ENCODE measurements at places on chromosomes 7 and 10.

DNA sequence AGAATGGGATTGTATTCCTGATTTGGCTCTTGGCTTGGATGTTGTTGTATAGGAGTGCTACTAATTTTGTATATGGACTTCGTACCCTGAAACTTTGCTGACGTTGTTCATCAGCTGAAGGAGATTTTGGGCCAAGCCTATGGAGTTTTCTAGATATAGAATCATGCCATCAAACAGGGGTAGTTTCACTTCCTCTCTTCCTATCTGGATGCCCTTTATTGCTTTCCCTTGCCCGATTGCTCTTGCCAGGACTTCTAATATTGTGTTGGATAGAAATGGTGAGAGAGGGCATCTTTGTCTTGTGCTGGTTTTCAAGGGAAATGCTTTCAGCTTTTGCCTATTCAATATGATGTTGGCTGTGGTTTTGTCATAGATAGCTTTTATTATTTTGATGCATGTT lies 92.3 kb downstream of the CCDC7 start:
- DNase-seq = no peak

- no peak for DNase-seq
Observed at GRCh38 chr7:450741-451140, 68.9 kb downstream of the PDGFA start.

DNA sequence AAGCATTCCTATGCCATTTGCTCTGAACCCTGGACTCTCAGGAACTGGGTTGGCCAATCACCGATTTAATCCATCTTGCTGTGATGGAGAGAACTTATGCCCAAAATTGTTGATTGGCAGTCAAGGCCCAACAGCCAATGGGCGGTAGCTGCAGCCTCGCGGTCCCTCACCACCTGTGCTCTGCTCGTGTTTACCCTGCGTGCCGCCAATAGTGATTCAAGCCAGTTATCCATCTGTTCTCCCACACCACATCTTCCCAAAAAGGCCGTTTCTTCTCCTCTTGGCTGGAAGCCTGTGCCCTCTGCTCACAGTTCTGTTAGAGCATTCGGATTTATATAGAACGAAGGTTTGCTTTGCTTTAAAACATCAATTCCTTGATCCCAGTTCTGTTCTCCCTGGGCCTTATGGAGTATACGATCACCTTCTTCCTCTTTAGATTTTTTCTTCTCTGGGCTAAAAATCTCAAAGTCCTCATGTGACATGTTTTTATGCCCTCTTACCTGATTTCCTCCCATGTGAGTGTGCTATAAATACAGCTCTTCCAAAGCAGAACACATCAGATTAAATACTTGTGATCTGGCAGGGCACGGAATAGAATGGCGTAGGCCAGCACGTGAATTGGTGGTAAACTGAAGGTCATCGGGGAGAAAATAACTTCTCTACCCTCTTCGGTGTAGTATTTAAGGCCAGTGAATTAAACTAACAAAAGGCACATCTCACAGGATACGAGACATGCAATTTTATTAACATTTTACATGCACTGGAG lies 212.8 kb downstream of the NSUN6 start:
- no peak for DNase-seq

DNA sequence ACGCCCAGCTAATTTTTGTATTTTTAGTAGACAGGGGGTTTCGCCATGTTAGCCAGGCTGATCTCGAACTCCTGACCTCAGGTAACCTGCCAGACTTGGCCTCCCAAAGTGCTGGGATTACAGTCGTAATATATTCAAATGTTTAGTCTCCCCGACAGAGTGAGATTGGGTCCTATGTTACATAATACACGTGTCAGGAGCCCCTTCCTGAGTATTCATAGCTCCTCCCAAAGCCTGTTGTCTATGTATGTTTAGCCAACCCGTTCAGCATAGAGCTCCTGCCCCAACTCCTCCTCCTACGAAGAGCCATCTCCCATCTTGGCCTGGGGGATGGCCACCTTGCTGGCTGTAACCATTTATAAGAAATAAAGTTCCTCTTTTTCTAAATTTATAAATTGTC lies 2.7 kb upstream of the PPP2R2D start:
- no peak for DNase-seq

DNA sequence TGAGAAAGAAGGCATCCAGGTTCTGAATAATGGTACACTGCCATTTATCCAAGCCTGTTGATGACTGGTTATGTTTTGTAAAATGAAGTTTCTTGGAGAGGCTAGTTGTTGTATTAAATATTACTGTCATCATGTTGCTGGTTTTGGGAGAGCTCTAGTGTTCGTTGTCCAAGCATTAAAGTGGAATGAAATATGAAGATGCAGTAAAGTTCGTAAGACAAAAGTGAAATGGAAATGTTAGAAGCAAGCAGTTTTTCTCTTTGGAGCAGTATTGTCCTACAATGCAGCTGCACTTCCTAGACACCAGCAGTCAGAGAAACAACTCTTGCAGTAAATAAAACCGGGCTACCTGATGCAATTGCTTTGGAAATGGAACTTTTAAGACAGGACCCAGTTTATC lies 156.8 kb upstream of the FZD1 start:
- no peak for DNase-seq

GRCh38 chr7:25482631-25483030 lies 254.3 kb upstream of the NPVF start:
- no peak for DNase-seq

DNA sequence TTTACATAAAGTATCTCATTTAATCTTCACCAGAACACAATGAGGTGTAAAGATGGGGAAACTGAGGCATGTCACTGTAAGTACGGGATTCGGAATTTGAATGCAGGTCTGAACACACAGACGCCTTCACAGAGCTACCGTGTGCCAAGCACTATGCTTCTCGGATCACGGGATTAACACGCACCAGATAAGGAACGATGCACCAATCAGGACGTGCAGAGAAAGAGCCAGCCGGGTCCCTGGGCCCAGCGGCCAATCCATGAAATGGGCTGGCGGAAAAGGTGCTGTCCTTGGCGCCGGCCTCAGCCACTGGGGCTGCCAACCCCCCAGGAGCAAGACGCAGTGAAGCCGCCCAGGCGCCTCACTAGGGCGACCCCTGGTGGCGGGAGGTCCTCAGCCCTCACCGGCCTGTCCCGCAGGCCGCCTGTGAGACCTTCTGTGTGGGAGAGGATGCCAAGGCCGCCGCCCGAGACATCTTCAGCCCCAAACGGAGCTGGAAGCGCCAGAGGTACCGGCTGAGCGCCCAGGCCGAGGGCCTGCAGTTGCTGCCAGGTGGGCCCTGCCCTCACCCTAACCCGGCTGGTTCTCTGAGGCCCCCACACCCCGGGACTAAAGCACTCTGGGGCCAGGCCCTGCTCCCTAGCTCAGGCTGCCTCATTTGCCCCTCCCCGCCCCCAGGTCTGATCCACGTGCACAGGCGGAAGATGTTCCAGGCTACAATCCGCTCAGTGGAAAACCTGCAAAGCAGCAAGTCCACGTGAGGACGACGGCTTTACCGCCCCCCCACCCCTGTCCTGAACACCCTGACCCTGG lies 15.6 kb downstream of the ATG9B start:
- DNase-seq = peak; percentile 80

DNA sequence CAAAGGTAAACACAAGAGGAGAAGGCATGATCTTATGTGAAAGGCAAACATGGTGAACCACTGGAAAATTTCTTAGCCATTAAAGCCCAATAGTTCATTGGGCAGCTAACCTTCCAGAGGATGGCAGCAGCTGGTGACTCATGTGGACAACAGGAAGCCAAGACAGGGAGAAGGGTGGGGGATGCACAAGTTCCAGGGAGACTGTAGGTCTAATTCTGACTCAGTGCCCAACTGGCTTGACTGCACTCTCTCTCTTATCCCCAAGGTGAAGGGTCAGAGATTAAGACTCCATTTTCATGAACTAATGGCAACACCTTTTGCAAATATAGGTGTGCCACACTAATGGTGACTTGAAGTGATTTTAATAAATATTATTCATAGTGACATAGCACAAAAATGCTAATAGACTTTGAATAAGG lies 47.9 kb upstream of the SLC35B4 start:
- DNase-seq = no peak

DNA sequence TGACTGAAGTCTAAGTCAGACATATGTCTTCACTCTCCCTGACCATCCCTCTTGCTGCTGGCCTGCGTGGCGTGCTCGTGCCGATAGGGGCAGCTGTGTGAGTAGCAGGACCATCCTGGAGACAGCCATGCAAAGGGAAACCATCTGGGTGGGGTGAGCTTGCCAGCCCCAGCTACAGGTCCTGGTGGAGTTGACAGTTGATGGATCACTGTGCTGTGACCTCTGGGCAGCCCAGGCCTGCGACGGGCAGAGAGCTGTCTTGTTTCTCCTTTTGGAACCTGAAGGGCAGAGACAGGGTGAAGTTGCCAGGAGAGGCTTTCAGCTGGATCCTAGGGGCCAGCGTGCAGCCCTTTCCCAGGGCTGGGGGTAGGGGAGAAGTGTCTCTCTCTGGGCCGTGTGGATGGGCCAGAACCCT lies 44.7 kb downstream of the GRK5 start:
- no peak for DNase-seq

GRCh38 chr7:95874129-95874528 lies 101.8 kb downstream of the DYNC1I1 start:
- no peak for DNase-seq

DNA sequence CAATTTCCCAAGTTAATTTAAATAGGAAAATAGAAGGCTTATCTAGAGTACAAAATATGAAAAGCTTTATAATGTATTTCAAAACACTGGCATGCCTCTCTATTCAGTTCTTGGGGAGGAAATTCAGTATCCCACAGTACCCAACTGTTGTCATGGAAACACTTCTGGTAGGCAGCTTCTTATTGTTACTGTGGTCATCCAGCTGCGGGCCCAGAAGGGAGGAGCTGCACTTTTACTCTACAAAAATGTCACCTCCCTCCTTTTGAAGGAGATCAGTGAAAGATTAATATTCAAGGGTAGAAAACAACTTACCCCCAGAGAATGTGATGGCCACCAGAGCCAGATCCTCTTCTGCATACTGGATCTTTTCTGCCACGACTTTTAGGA lies 202.8 kb downstream of the RAPGEF5 start:
- no peak for DNase-seq

DNA sequence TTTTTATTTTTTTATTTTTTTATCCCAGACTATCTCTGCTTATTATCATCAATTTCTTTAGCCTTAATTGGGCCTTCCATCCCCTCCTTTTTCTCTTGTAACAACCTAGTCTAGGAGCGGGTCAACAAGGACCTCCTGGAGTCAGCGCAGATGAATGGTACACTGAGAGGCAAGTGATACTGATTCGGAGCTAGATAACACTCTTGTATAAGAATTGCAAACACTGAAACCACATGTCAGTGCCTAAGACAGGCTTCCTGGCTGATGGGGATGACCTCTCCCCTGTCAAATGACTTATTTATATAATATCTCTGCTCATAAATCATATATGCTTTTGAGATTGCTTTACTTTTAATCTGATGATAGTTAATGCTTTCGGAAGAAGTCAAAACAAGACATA lies 22.7 kb downstream of the BPGM start:
- DNase-seq = no peak

- DNase-seq = no peak
Observed at GRCh38 chr7:157952050-157952667, 615.4 kb downstream of the DNAJB6 start.

GRCh38 chr10:7186387-7187018 lies 224.3 kb downstream of the SFMBT2 start:
- no peak for DNase-seq

- DNase-seq = no peak
Observed at GRCh38 chr7:75623390-75624133, 115.2 kb downstream of the HIP1 start.

GRCh38 chr10:108970016-108970415 lies 953.3 kb downstream of the XPNPEP1 start:
- no peak for DNase-seq

DNA sequence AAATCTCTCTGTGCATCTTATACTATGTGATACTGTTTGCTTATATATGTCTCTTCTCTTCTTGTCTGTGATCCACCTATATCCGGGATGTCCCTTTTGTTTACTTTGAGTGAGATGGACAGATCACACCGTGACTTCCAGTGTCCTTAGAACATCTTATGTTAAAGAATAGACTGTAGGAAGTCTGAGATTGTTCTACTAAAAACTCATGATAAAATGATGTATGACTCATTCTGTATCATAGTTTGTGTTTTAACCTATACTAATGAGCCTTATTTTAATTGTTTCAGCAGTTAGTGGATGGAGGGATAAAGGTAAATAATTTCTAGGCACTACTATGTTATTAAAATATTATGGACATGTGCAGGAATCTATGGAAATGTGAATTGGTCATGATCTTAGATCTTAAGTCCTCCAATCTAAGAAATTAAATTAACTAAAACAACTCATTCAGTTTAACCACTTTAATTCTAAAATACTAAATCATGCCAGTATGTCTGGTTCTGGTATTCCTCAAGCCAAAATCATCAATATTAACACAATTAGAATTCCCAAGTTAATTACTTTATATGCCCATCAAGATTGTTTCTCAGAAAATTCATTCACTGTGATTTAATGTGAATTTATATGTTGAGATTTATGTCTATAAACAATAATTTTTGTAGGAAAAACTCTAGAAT lies 32.0 kb downstream of the ITGB8 start:
- no peak for DNase-seq

DNA sequence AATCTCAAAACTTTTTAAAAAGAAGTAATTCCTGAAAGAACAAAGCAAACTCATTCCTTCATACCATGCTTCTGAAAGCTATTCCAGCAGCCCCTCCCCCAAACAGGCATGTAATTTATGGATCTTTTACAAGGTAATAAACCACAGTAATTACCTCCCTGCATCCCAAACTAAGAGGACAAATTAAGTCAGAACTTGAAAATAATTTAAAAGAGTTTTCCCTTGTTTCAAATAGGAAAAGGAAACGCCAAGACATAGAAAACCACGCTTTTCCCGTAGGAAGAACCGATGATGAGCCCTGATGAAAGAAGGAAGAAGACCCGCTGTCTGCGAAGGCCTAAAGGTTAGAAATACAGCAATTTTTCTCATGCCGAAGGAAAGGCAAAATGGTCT lies 8.9 kb downstream of the HOXA4 start:
- DNase-seq = no peak

DNA sequence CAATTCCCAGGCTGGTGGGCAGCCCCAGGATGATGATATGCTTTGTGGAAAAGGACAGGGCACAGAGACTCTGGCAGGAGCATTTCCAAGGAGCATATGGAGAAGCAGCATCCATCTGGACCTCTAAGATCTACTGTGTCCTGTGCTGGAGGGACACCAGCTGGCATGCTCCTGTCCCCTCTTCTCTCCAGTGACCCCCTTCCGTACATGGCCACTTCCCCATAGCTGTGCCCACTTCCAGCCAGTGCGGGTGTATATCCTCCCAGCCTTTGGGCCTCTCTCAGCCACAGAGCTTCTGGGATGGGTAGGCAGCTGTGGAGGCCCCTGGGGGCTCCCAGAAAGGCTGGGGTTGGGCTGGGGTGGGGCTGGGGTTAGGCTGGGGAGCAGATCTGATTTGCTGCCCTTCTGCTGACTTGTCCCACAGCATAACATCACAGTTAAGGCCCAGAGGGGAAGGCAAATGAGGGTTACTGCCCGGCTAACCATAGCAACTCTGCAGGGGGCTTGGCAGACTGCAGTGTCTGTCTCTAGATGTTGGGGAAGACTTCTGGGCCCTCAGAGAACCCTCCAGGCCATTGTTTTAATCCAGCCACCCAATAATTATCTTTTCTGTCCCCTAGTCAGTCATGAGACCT lies 6.3 kb downstream of the NPFFR1 start:
- no peak for DNase-seq

Data from hematopoietic multipotent progenitor cell treated with erythropoietin and hydrocortisone succinate and interleukin-3 and kit ligand, for 15 days (in vitro differentiated cells).